Right cardiac atrium (tissue), 5 donors: ENCODE measurements at places on chromosomes 6 and 20.

- DNase-seq: peak; percentile 45
Observed at GRCh38 chr6:152338335-152339125, 298.6 kb downstream of the SYNE1 start.

GRCh38 chr20:5862703-5863039 lies 87.7 kb downstream of the TRMT6 start:
- no peak for DNase-seq

GRCh38 chr20:45347936-45348778 lies at the start of gene SDC4:
Gene SDC4 (minus strand): TSS chr20:45348424. CDS start chr20:45348384, 40 bp downstream.
- peak; percentile 89 for DNase-seq

DNA sequence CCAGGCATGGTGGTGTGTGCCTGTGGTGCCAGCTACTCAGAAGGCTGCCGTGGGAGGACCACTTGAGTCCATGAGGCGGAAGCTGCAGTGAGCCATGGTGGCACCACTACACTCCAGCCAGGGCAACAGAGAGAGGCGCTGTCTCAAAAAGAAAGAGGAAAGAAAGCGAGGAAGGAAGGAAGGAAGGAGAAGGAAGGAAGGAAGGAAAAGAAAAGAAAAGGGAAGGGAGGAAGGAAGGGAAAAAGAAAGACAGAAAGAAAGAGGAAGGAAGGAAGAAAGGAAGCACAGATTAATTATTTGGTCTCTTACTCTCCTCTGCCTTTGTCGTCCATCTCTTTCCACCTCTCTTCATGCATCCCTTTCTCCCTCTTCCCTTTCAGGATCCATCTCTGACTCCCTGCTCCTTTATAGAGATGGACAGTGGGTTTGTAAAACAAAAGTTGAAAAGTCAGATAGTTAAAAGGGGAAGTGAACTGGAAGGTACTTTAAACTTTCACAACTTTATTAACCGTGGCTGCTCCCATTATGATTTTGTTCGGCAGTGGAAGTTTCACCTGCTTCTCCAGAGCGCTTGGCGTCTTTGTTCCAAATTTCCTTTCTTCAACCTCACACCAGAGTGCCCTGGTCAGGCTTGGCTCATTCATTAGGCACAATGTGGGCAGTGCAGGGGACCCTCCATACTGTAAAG lies 1.5 kb downstream of the HLA-DQA1 start:
- no peak for DNase-seq

DNA sequence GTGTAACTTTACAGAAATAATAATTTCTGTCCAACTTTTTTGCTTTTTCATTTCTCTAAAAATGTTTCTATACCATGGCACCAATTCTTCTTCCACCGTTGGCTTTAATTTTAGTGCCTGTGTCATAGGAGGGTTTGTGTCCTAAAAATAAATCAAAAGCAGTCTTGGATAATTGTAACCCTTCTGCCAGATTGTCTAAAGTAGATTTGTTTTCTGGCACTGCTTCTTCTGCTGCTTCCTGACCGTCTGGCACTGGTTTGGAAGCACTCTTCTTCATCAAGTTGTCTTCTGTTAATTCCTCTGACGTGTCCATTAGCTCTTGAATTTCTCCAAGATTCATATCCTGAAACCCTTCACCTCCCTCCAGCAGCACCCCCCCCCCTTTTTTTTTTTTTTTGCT lies 33.1 kb downstream of the SCAF8 start:
- DNase-seq: no peak
